ENCODE measurements at places on chromosomes 4 and X.

DNA sequence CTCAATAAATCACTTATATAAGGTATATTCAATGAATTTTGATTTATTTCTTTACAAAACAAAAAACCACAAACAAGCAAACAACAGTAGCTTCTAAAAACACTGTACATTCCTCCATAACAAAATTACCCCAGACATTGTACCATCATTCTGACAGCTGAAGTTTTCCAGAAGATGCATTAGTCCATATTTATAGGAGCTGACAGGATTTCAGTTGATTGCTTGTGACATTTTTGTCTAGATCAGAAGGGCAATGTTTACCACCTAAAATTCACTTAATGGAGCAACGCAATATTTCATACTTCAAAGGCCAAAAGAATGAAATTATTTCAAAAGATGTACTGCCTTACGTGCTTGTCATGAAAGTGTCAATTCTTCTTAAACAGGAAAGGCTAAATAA is 167.0 kb downstream of the ATP10D start:
- DNase-seq = no peak

GRCh38 chr4:117326091-117326490 is 240.7 kb upstream of the TRAM1L1 start:
- DNase-seq = no peak

DNA sequence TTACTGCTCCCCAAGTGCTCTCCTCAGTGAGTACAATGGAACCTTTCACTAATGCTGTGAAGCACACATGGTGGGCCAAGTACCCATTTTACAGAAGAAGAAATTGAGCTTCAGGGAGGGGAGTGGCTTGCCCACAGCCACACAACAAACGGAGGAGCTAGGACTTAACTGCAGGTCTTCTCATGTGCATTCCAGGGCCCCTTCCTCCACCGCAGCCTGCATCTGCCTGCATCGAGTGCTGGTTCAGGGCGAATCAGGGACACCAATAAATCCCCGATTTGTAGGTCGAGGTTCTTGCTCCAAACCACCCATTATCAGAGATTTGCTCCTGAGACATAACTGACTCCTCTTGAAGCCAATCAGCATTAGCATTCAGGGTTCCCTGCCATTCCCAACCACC is 100.9 kb downstream of the MAMLD1 start:
- no peak for DNase-seq

GRCh38 chrX:103234869-103235268 is 20.0 kb downstream of the BEX4 start:
- DNase-seq = no peak

GRCh38 chrX:12610079-12610478 is 181.1 kb upstream of the PRPS2 start:
- peak; percentile 37 for DNase-seq

DNA sequence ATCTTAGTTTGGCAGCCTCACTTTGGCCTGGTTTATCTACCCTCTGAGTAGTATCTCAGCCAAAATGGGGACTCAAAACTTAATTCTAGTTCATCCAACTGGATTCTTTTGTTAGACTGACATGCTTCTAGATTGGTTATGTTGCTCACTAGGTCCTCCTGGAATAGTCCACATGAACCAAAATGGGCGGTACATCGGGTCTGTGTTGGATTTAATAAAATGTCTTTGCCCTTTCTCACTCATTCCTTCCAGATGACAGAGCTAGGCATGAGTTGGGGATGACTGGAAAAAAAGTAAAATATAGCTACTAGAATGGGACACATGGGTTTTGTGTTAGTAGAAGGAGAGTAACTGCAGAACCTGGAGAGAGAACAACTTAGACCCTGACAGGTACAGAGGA is 247.9 kb downstream of the CCSER1 start:
- peak; percentile 4 for DNase-seq

- no peak for DNase-seq
Observed at GRCh38 chr4:148881860-148882643, 439.8 kb upstream of the NR3C2 start.

GRCh38 chrX:74370487-74370886 is 50.8 kb upstream of the SLC16A2 start:
- no peak for DNase-seq

DNA sequence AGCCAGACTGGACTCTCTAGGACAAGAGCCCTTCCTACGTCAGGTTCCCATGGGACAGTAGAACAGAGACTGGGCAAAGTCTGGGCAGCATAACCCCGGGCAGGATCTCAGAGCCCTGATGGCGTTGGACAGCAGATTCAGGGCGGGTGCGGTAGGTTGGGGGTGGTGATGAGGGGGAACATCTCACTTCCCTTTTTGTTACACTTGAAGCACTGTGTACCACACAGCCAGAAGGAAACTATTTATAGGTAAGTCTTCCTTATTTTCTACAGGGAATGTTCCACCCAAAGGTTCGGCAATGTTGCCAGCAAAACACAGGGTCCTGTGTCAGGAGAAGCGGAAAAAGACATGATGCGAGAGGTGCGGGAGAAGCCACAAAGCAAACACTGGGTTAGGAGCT is 54.3 kb downstream of the TSC22D3 start:
- no peak for DNase-seq

DNA sequence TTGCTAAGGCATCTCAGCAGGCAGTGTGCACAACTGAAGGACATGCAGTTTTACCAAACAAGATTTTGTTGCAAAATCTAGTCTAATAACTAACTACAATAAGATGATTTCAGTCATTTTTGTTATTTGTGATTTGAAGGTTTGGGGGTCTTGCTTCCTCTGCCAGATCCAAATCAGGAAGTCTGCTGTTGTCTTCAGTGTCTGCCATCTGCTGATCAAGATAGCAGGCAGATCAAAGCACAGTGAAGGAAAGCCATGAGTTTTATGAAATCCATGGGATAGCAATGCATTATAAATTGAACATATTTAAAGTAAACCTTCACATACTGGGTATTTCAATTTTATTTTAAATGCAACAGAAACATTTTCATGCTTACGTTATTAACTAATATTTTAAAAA is 169.1 kb upstream of the ETNPPL start:
- DNase-seq = no peak
